Stimulated activated naive B cell treated with anti-CD40 and anti-IgM and Interleukin-4, amounts not matched to agents 10 μg/mL and 1 μg/mL and 100 μg/mL, for 72 hours (primary cell): ENCODE measurements at places on chromosomes 3 and 15.

DNA sequence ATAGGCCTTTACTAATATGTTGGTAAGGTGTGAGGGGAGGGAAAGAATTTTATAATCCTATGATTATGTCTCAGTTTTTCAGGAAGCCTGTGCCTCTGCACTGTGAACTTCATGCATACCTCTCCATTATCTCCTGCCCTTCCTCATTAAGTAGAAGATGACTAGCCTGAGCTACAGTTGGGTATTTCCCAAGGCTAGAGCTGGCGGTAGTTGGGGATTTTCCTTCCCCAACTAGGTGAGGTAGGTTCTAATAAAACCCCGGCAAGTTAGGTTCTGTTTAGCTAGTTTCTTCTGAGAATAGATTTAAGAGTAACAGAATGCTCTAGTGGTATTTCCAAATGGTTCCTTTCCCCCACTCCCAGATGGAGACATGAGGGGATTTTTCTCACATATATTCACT, 414.5 kb downstream of the GRM7 start:
- no peak for DNase-seq

DNA sequence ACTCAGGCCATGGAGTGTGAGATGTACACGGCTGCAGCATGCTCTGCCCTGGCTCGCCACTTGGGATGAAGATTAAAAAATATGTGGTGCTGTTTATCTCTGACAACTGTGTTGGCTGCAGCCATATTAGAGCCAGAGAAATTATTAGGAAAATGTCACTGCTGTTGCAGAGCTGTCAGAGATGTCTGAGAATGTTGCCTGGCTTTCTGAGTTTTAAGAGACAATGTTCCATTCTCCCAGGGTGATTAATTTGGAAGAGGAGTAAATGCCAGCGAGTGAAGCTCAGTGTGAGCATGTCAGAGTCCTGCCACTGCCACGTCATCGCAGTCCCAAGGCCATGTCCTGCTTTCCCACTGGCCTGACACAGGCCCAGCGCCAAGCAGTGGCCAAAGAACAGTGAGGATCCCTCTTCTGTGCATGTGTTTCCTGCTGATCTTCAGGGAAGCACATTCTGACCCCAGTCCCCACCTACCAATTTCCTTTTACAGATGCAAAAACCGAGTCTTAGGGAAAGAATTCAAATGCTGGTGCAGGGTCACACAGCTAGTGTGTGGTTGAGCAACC, 370.9 kb downstream of the GABRG3 start:
- no peak for DNase-seq

- no peak for DNase-seq
These were observed 366.5 kb downstream of the GAP43 start for GRCh38 chr3:115989684-115990421.

DNA sequence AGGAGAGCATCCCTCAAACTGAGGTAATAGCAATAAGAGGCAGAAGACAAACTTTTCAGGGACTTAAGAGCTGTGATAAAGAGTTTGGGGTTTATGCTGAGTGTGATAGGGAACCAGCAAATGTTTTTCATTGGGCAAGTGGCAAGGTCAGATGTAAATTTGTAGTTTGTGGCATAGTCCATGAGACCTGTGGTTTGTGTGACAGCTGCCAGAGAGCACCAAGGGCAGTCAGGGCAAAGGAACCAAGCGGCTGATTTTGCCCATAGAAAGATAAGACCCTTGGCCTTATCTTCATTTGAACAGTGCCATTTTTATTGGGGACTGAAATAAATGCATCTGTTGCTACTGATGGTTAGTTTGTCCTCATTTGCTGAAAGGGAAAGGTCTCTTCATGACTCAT, 220.3 kb downstream of the LRRN1 start:
- no peak for DNase-seq

DNA sequence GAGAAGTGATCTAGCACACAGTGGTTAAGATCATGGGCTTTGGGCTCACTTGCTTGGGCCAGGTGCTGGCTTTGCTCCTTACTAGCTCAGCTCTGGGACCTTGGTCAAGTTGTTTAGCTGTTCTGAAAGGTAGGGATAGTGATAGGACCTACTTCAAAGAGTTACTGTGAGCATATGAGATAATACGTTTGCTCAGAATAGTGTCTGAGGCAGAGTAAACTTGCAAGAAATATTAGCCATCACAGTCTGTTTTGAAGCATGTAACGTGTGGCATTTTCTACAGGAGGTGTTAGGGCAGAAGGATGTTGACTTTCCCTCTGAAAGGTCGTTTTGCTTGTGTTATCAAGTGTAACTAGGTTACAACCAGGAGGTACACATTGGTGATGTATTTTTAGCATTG, 34.5 kb upstream of the NFKBIZ start:
- no peak for DNase-seq

DNA sequence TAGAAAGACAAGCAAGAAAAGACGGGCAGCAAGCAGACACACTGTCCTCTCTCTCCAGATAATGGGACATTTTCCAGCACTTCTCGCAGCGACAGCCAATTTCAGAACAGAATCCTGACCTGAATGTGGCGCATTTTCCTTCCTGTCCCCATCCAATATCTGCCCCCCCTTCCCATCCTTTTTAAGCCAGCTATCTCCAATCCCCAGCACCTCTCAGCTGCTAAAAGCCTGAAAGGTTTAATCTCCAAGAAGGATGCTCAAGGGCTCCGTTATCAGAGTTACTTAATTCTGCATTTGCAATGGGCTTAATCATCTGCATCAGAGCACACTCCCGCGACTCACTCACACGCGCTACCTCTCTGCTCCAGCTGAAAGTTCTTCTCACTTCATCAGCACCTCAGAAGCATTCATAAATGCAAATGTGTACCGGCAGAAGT, 50.5 kb downstream of the SRGAP3 start:
- no peak for DNase-seq

- DNase-seq: no peak
These were observed 76.2 kb downstream of the NR2F2 start for GRCh38 chr15:96406701-96407100.

DNA sequence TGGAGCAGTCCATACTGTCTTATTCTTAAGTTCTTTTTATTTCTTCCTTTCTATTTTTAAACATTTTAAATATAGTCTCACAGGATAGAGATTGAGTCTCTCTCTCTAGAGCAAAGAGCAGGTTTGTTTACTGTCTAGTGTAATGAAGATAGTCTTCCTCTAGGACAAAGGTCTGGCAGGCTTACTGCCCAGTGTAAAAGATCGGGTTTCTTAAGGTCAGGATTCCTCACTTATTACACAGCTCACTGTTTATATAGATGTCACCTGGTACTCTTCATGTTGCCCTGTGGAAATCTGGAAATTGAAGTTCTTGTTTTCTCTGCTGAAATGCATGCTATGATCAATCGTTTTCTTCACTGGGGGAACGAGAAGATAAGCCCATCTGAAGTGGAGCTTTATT, 76.0 kb downstream of the ZBBX start:
- DNase-seq: no peak

DNA sequence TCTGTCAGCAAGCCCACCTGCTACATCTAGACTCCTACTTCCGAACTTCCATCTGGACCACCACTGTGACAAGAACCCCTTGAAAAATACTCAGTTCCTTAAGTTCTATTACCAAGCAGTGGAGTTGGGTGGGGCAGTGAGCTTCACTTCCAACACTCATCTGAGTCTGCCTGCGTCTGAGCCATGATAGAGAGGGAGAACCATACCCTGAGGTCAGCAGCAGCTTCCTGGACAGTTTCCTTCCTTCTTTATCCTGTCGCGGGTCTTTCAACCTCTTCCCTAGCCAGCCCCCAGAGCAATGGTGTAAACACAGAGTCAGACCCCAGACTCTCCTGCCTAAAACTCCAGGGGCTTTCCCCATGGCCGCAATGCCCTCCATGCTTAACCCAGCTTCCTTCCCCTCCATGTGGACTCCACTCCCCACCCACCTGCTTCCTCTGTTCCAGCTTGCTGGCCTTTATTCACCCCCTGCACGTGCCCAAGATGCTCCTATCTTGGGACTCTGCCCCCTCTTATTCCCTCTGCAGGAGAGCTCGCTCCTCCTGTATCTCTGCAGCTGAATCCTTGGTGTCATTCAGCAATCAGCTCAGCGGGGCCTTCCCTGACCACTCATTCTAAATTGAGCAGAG, 211.2 kb downstream of the SHQ1 start:
- no peak for DNase-seq

GRCh38 chr3:111392894-111393398, 149.1 kb upstream of the CD96 start:
- no peak for DNase-seq

DNA sequence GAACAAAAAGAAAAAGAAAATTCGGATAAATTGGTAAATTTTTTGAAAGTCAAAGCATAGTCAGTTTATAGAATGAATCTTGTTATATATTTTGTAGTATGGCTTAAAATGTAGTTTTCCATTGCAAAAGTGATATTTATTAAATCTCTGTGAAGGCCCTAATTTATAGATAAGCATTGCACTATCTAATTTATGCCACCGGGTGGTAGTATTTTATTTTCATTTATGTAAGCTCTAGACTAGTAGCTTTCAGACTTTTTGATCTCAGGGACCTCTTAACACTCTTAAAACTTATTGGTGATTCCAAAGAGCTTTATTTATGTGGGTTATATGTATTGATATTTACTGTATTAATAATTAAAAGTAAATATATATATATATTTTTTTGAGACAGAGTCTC, 133.9 kb upstream of the LRRFIP2 start:
- no peak for DNase-seq

DNA sequence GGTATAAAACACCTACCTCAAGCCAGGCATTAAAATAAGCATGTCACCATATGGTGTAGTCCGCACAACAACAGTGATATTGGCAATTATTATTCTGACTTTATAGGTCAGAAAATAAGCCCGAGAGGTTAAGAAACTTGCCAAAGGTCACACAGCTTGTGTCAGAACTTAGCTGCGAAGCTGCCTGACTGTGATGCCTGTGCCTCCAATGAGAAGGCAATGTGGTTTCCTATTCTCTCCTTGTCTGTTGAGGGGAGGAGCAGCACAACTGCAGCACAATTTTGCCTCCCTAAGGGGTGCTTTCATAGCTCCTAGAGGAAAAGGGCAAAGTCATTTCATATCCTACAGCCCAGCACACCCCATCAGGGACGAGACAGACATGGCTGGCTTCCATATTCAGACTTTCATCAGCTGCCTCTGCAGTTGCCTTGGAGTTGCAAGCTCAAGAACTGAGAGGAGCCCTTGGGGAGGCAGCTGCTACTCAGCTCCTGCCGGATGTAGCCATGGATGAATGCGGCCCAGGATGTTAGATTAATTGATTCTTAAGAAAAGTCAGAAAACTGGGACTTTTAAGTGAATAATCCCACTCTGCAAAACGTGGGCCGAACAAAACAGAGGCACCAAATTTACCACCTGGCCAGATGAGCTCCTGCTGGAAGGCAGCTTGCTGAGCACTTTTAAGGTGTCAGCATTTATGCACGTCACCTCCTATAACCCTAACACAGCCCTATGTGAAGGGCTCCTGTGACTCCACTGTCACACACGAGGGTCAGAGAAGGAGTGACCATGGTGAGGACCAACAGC, 38.5 kb downstream of the MYO5C start:
- DNase-seq: no peak

DNA sequence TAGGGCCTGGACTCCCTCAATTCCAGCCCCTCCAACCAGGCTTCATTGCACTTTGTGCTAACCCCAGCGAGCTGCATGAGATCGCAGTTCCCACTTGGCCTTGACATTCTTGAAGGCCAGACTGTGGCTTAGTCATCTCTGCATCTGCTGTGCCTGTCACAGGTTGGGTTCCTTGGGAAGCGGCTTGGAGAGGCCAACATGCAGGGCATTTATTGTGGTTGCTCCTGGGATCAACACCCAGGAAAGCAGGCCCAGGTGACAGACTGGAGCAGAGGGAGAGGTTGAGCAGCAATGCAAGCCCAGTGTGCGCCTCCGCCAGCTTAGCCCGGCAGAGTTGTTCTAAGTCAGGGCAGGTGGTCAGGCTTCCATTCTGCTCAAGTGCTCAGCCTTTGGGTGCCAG, 10.5 kb downstream of the ABCF3 start:
- no peak for DNase-seq

DNA sequence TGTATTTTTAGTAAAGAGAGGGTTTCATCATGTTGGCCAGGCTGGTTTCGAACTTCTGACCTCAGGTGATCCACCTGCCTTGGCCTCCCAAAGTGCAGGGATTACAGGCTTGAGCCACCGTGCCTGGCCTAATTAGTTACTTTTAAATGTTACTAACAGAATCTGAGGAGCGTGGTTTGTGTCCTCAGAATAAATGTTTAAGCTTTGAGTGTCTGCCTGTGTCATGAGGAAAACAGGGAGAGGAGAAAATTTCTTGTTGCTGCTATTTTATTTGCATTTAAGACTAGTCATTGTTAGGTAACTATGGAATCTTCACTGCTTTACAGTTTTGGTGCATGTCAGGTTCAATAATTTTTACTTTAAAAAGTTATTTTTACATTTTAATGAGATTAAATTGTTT, 68.8 kb downstream of the TCF12 start:
- no peak for DNase-seq

DNA sequence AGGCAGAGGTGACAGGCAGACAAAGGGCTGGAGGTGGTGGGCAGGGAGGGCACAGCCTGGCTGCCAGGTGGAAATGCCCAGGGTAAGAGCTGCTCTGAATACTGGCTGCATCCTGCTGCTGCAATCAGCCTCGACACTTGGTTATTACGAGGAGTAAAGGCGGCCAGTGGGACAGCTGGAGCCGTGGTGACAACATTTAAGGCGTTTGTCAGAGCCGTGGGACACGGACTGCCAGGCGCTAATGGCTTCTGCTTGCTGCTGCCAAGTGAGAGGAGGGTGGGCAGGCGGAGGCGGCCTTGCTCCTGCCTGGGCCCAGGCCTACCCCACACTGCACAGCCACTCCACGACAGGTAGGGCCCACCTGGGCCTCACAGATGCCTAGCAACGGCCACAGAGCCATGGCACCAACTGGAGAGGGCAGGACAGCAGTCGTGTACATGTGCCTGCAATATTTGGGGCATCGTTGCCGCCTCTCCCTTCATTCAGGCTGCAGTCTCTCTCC, 49.2 kb upstream of the TMEM115 start:
- no peak for DNase-seq

- DNase-seq: no peak
These were observed 513.1 kb upstream of the CBLB start for GRCh38 chr3:106381939-106382335.

- no peak for DNase-seq
These were observed 9.0 kb downstream of the GASK1A start for GRCh38 chr3:42988097-42988496.

- DNase-seq: no peak
These were observed 417.6 kb upstream of the SUCLG2 start for GRCh38 chr3:68072062-68072461.

DNA sequence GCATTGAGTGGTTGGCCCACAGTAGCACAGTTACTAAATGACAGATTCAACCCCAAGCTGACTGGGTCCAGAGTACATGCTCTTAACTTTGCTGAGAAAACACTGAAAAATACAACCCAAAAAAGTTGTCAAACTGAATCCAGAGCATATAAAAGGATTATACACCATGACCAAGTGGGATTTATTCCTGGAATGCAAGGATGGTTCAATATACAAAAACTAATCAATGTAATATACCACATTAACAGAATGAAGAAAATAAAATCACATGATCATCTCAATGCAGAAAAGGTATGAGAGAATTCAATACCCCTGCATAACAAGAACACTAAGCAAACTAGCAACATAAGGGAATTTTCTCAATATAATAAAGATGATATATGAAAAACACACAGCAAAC, 98.5 kb downstream of the STAG1 start:
- no peak for DNase-seq

- DNase-seq: no peak
These were observed 76.6 kb downstream of the RPL39L start for GRCh38 chr3:187062526-187063177.
